AG10803 (cell line): ENCODE measurements at places on chromosomes 6 and 20.
A peak's percentile ranks its signal among the peaks of the same experiment; 100 is the strongest.

- DNase-seq, result no peak
These were observed 1.8 kb downstream of the IGF2R start for GRCh38 chr6:159970659-159971063.

DNA sequence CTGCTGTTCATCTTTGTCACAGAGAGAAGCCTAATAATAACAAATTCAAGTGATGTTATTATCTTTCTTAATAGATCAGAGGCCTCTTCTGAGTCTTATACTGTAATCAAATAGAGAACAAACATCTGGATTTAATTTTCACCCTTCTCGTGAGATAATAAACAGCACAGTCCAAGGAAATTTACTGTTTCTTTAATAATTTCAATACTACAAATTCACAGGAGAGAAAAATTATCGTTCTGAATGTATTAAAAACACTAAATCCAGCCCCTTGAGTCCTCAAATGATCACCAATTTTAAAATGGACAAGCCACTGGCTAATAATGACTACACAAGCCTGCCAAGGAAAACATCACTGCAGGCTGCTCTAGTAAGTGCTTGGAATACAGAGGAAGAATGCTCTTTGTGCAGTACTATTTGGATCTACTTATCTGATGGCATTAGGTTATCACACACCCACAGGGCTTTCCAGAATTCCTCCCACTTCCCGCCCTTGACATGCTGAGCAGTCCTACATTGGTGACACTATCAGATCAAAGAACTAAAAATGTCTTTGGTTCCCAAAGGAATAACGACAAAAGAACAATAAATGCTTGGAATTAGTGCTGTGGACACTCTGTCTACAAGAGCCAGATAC is 38.1 kb downstream of the SYNE1 start:
- peak; percentile 35 for DNase-seq

DNA sequence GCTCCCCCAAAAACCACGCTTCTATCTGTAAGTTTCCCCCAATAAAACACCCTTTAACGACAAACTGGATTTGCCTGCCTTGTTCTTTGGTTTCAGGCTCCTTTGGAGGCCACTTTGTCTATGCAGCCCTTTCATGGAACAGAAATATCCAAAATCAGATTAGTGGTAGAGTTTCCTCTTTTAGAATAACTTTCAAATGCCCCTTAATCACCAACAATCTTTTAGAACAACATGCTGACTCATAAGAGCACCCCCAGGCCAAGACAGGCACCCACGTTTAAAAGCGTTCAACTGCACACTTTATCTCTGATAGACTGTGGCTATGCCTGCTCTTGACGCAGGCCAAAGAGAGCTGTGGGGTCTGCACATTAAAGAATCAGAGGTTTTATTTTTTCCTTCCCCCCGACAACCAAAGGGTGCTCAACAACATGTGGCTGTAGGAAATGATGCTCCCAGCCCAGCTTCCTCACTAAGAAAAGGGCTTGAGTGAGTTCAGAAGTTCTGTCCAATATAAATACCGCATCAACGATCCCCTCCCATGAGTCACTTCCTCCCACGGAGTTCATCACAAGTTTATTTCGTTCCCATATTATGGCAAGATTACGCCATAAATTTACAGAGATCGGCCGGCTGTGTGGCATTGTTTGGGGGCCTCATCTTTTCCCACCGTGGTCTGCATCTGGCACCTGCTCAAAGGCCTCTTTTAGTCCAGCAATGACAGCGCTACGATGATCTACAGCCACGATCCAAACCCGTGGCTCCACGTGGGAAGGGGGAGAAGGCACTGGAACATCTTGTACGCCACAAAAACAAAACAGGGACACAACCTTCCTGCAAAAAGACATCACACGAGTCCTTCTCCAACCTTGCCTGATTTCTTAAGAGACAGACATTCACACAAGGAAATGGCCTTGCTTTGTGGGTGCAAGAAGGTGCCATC is 88.8 kb upstream of the NFATC2 start:
- DNase-seq, result peak; percentile 98

DNA sequence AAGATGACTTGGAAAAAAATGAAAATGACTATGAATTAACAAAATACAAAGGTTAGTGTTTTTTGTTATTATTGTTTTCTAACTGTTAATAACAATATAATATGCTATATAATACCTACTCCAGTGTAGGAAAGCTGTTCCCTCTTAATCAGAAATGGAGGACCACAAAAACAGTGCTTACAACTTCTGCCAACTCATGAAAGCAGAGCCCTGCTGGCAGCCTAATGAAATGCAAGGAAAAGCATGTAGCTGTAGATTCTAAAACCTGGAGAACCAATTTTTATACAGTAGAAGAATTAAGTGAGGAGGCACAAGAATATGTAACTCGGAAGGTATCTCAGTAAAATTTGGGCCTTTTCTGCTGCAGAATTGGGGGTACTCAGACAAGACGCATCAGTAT is 29.4 kb downstream of the PHIP start:
- DNase-seq, result peak; percentile 27

- DNase-seq, result no peak
These were observed 687.7 kb upstream of the POU3F2 start for GRCh38 chr6:98146656-98147055.

GRCh38 chr6:3124667-3125066 is 6.2 kb downstream of the BPHL start:
- DNase-seq, result no peak

- no peak for DNase-seq
These were observed 469.4 kb downstream of the PREX1 start for GRCh38 chr20:48358176-48359054.

GRCh38 chr6:144283646-144284477 is 1.3 kb upstream of the UTRN start:
- peak; percentile 28 for DNase-seq

GRCh38 chr6:115456848-115457247 is 603.8 kb downstream of the FRK start:
- no peak for DNase-seq

GRCh38 chr6:113129991-113130390 is 727.2 kb upstream of the MARCKS start:
- DNase-seq, result no peak

DNA sequence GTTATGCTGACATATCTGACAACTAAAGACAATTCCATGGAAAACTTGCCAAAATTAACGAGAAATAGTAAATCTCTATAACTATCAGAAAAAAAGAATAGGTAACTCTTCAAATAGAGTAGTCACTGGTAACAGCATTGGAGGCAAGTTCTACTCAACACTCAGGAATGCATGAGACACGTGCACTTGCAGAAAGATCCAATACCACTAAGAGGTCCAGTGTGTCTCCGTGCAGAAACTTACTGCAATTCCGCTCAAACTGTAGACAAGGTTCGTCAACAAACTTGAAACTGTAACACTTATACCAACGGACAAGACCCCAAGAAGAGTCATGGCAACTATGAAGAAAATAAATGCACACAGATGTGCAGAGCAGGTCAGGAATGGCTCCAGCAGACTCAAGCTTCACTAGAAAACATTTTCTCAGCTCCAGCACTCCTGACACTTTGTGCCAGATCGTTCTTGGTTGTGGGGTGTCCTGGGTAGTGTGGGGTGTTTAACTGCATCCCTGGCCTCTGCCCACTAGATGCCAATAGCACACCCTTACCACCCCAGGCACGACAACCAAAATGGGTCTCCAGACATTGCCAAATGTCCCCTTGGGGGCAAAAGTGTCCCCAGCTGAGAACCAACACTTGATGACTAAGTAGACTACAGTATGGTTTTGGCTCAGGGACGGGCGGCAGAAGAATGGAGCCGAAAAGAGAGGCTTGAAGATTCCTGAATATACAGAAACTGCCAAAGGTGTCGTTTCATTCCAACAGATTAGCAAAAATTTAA is 134.8 kb downstream of the DTNBP1 start:
- peak; percentile 24 for DNase-seq

DNA sequence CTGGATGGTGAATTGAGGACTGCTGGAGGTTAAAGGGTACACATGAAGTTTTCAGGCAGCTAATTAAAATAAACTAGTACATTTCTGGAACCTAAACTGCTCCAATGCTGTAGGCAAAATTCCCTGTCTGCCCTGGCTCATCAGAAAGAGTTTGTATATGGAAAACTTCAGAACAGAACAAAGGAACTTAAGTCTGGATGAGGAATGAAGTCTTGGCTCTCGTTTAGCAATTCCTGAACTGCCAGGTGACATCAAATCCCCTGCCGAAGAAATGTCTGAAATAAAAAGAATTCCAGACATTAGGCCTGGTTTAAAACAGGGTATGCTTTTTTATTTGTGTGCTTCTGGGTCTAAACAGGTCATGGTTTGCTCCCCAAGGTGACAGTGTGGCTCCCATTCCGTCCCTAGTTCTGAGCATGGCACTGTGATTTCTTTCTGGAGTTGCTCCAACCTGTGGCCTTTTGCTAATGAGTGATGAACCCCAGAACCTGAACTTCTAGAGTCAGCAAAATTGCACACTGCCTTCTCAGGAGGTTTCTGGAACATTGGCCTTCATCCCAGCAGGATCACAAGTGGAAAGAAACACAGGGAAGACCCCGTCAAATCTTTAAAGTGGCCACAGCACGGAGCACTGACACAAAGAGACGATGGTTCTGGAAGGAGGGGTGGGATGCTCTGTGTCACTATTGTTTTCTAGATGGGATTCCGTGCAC is 129.4 kb upstream of the NAA20 start:
- no peak for DNase-seq

DNA sequence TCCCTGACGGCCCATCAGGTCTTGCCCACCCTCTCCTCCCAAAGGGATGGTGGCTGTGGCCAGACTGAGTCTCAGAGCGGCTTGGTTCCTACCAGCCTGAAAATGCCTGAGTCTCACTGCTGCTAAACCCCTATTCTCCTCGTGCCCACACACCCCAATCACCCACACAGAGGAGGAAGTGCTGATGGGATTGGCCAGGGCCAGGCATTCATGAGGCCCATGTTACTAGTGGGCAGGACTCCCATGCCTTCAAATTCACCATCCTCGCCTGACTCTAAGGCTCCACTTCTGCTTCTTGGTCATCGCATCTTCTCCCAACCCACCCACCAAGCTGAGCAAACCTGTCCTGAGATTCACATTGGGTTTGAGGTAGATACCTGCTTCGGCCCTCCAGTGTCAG is 80.1 kb upstream of the CST7 start:
- DNase-seq, result no peak

DNA sequence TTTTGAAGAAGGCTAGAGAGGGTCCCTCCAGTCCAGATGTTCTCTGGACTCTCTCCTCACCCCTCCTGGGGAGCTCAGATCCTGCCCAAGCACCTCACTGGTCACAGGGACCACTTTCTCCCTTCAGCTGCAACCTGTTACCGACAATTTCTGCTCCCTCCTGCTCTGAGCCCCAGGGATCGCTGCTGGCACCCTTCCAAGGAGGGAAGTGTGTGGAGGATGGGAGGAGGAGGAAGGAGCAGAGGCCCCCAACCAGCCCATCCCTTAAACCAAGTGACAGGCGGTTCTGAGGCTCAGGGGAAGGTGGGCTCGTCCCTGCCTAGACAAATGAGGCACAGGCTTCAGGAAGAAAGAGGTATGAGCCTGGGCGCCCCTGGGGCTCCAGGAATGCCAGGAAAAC is 13.9 kb downstream of the PMEPA1 start:
- no peak for DNase-seq

- peak; percentile 93 for DNase-seq
These were observed 378.9 kb upstream of the CITED2 start for GRCh38 chr6:139753198-139753861.

- peak; percentile 90 for DNase-seq
These were observed 41.5 kb upstream of the ADGRF1 start for GRCh38 chr6:47083586-47084047.

GRCh38 chr6:96760153-96760687 is 77.1 kb downstream of the GPR63 start:
- no peak for DNase-seq
